ENCODE measurements at places on chromosomes 5 and 9.

GRCh38 chr9:97714435-97714834 lies 17.3 kb upstream of the XPA start:
- DNase-seq = peak; percentile 28

DNA sequence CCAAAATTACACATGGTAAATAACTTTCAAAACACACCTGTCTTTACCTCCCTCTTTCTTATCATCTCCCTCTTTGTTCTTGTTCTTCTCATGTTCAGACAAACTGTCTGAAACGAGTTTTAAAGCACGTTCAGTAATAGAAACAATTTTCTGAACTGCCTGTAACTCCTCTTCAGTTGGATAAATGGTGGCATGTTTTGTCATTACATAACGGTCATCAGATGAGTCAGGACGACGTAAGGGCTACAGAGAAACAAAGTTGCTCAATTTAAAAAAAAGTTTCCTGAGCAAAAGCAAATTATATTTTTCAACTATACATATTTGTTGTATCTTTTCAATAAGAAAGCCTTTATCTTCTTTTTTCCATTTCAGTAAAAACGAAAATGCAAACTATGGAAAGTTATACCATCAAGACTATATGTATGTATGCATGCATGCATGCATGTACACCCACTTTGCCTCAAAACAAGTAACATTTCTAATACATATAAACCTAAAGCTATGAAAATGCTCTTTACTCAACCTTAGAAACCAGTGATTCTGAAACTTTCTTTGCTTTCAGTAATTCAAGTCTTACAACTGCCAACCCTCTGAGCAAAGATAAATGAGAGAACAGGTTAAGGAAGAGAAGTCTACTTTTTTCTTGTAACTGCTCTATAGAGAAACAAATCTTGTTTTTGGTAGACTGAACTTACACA lies 56.0 kb downstream of the ZFR start:
- DNase-seq = peak; percentile 85

DNA sequence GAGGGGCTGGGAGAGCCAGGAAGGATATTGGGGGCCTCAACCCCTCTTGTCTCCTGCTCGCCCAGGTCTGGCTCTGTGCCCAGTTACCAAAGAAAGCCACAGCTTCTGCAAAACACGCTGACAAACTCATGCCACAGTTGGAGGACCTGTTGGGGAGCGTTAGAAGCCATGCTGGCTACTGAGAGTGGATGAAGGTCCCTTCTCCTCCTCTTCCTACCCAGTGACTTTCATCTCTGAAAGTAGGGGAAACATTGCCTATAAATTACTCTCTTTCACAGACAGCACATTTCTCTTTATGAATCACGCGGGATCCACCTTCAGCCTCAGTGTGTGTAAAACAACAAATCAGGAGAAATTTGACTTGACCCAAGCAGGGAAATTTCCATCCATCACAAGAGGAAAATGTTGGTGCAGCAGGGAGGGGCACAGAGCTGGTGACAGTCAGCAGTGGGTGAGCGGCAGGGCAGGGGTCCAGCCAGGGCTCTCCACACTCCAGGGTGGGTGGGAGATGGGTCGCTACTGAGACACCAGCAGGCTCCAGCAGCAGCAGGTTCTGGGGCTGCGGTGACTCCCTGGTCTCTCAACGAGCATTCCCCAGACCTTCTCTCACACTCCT lies 181.9 kb downstream of the FGF18 start:
- no peak for DNase-seq

DNA sequence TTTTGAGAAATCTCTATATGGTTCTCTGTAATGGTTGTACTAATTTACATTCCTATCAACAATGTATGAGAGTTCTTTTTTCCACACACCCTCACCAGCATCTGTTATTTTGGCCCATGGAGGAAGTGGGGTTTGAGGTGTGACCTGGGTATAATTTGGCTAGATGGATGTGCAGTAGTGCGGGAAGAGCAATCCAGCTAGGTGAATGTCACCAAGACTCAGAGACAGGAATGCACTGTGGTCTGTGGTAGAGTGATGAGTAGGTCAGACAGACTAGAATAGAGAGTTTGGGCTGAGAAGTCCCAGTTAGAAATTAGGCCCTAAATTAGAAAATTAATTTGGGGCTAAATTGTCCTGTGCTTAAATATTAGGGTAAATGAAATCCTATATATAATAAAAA lies 32.8 kb upstream of the PIP5K1B start:
- DNase-seq = no peak

DNA sequence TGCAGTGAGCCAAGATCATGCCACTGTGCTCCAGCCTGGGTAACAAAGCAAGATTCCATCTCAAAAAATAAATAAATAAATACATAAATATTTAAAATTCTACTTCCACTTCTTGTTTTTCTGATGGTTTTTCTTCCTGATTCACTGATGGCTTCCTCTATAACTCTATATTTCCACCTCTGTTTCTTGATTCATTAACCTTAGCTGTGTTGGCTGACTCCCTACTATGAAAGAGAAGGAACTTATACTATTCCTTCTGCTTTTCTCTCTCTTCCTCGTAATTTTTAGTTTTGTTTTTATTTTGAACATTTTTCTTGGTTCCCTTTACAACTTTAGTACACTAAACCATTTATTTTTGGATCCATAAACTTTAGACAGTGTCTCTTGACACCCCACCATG lies 103.5 kb downstream of the MAMDC2 start:
- DNase-seq = no peak

- DNase-seq = peak; percentile 88
Observed at GRCh38 chr5:128436749-128437188, 101.3 kb downstream of the FBN2 start.

Measured in fibroblast of mammary gland (primary cell).